ENCODE measurements at places on chromosomes 12 and 14. TPM values are rescaled to one million over a fixed set of nuclear protein-coding genes. Genes with fewer than 3 reads are reported as not detected.

- no peak for DNase-seq
These were observed 27.1 kb downstream of the KRT18 start for GRCh38 chr12:52975820-52976573.

GRCh38 chr14:31336646-31337045 is 83.7 kb downstream of the HEATR5A start:
- peak; percentile 43 for DNase-seq

GRCh38 chr12:76031081-76031413 is 529 bp downstream of the PHLDA1 start:
- no peak for DNase-seq

DNA sequence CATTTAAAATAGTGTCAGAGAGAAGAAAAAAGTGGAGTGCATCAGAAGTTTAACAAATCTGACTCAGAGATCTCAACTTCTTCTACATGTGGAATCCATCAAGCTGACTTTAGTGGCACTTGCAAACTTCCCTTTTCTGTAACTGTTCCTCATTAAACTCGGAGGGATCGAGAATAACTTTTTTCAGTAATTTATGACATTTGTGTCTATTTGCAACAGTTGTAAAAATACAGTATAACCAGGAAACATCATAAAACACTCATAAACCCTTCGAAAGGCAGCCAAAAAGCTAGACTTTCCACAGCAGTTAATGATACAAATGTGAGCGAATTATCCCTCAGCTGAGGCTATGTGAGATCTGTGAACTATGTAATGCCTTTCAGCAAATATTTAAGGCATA is 1936.8 kb upstream of the SEL1L start:
- no peak for DNase-seq

GRCh38 chr14:34275078-34275477 is 187.0 kb downstream of the SPTSSA start:
- DNase-seq, result no peak

DNA sequence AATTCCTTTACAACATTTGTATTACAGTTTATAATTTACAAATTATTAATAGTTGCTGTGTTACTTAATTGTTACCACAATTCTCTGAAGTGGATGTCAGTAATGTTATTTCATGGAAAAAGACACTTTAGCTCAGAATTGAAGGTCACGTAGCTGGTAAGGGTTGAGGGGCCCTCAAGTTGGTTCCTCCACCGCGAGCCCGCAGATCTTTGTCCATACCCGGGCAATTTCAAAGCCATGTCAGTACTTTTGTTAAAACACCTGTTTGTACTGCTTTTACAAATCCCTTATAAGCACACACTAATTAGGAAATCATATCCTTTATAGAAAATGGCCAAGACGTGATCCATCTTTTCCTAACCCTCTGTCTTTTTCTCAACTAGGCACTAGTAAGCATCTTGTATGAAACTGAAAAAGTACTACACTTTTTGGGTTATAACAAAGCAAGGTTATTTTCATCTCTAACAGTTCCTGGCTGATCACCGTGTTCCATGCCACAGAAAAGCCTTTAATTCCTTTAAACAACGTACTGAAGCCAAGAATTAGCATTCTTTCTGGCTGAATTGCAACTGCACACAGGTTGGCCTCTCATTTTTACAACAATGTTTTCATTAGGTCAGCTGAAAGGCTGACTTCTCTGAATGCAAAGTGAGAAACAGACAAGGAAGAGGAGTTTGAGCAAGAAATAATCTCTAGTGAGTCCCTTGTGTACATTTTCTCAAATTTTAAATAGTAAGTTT is 76.1 kb downstream of the CNTN1 start:
- no peak for DNase-seq

- no peak for DNase-seq
These were observed 1.3 kb downstream of the FBXO33 start for GRCh38 chr14:39430762-39431415.

The ARHGDIB gene
- total RNA-seq, result 16.0 TPM

Measured in LHCN-M2 (cell line).